ENCODE measurements at places on chromosomes 6 and 20. TPM values are rescaled to one million over a fixed set of nuclear protein-coding genes. Genes with fewer than 3 reads are reported as not detected.

Gene GABRR1
- 0.06 TPM for polyA plus RNA-seq

Gene GPLD1
- 2.2 TPM for polyA plus RNA-seq

Gene PNPLA1
- 3.3 TPM for polyA plus RNA-seq

Gene FOXC1
- 0.48 TPM for polyA plus RNA-seq

Gene ZC3H12D
- polyA plus RNA-seq = 3.5 TPM

Gene L3MBTL1
- 18.8 TPM for polyA plus RNA-seq

Gene FKBP1C
- polyA plus RNA-seq = 1.2 TPM

Gene NSFL1C
- 73.3 TPM for polyA plus RNA-seq

DNA sequence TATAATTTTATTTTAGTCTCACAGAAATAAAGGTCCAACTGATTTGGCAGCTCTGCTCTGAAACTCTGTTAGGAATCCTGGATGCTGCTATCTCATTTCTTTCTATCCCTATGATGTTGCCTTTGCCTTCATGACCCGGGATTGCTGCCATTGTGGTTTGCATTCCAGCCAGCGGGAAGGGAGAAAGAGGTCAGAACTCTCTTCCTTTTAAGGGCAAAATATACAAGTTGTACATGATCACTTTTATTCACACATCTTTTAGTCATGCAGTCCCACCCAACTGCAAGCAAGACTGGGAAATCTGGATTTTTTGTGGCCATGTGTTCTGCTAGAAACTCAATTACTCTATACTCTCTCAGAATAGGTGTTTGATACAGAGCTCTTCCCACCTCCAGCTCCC, 263.1 kb upstream of the ZFP64 start:
- no peak overlapping the region for H3K27ac ChIP-seq
- H3K4me1 ChIP-seq = no peaks in the 10 kb centered on the region
- no peaks in the 10 kb centered on the region for H3K27me3 ChIP-seq
- H3K36me3 ChIP-seq = no peaks in the 10 kb centered on the region
- no peak overlapping the region for H3K4me3 ChIP-seq

DNA sequence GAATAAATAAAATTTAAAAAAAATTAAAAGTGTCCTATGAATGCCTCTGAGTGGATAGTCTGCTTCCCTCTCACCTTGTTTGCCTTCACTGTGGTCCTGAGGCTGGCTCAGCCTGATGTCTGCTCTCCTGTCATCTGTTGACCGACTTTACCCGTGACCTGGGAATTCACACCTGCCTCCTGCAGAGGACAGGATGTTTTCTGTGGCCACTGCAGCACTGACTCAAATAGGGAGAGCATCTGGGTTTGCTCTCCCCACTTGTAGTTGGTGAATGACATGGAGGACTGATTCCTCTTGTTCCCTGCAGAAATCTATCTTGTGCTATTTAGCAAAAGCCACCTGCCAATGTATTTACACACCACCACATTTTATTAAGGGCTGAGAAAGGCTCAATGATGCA, 52.4 kb upstream of the ERVFRD-1 start:
- no peak overlapping the region for H3K4me3 ChIP-seq
- no peaks in the 10 kb centered on the region for H3K36me3 ChIP-seq
- DNase-seq = no peak
- H3K27ac ChIP-seq = no peak overlapping the region
- no peaks in the 10 kb centered on the region for H3K27me3 ChIP-seq

- H3K27ac ChIP-seq = peak overlapping the region; percentile 13
- peak; percentile 78 for DNase-seq
- no peaks in the 10 kb centered on the region for H3K36me3 ChIP-seq
Observed at GRCh38 chr6:148035806-148036390, 306.7 kb upstream of the SASH1 start.

DNA sequence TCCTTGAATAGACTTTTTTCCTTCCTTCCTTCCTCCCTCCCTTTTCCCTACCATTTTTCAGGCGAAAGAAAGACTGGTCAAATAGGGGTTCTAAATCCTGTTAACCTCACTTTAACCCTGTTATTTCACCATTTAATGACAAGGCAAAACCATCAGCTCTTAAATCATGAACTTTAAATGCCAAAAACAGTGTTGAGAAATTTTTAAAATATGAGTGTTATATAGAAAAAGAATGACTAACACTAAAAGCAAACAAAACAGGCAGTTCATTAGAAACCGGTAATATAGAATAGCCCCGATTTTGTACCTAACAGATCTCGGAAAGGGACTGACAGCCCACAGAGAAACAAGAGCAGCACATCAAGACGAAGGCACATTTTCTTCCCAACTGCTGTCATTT, 57.4 kb upstream of the CEP85L start:
- H3K4me1 ChIP-seq = peaks cover 4% of the 10 kb centered on the region
- H3K36me3 ChIP-seq = no peaks in the 10 kb centered on the region
- H3K4me3 ChIP-seq = peak overlapping the region; percentile 11
- DNase-seq = no peak
- H3K27me3 ChIP-seq = no peaks in the 10 kb centered on the region
- H3K27ac ChIP-seq = peak overlapping the region; percentile 19

- H3K4me1 ChIP-seq = no peaks in the 10 kb centered on the region
- DNase-seq = no peak
- no peak within 1 kb of the TSS for H3K27ac ChIP-seq
- no peaks in the 10 kb centered on the region for H3K27me3 ChIP-seq
Observed at GRCh38 chr6:129860908-129861665, at the start of gene TMEM244. TMEM244 (minus strand) TSS chr6:129861315; CDS start chr6:129861188, 127 bp downstream.

- H3K4me3 ChIP-seq = no peak overlapping the region
- no peaks in the 10 kb centered on the region for H3K36me3 ChIP-seq
- no peak for DNase-seq
- H3K27me3 ChIP-seq = no peaks in the 10 kb centered on the region
- H3K4me1 ChIP-seq = no peaks in the 10 kb centered on the region
Observed at GRCh38 chr6:46022106-46022948, 6.7 kb upstream of the CLIC5 start.

DNA sequence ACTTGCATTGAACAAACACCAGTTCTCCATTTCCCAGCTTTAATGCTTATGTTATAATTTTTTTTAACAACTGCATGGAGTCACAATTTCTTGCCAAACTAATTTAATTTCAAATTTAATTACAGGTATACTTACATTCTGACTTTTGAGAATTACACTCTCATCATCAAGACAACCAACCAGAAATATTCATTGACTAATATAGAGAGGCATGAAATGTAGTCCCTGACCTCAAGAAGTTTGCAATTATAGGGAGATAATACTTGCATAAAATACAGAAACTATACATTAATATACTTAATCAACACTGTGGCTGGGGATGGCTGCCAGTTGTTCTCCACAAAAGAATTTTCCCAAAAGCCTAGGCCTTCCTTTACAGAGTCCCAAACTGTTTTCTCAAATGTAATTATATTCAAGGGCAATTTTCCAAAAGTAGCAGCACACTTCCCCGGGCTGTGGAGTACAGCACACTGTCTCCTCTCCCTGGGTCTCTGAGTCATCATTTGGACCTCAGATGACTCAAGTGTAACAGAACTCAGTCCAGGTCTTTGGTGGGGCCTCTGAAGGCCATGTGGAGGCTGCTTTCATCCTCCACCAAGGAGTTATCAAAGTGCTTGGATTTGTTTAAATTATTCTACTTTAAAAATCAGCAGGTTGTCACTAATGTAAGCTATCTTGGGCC, 114.1 kb downstream of the KIF16B start:
- H3K4me3 ChIP-seq = no peak overlapping the region
- no peak overlapping the region for H3K27ac ChIP-seq
- H3K4me1 ChIP-seq = peaks cover 12% of the 10 kb centered on the region
- H3K36me3 ChIP-seq = no peaks in the 10 kb centered on the region
- no peaks in the 10 kb centered on the region for H3K27me3 ChIP-seq
- DNase-seq = no peak

GRCh38 chr6:63774961-63775360, 139.4 kb downstream of the PHF3 start:
- H3K27ac ChIP-seq = no peak overlapping the region
- H3K36me3 ChIP-seq = no peaks in the 10 kb centered on the region
- no peak overlapping the region for H3K4me3 ChIP-seq
- no peaks in the 10 kb centered on the region for H3K4me1 ChIP-seq
- no peak for DNase-seq
- H3K27me3 ChIP-seq = no peaks in the 10 kb centered on the region

- H3K36me3 ChIP-seq = no peaks in the 10 kb centered on the region
- peaks cover 48% of the 10 kb centered on the region for H3K27me3 ChIP-seq
- H3K4me3 ChIP-seq = peak within 1 kb of the TSS; percentile 58
- H3K4me1 ChIP-seq = peaks cover 7% of the 10 kb centered on the region
Observed at GRCh38 chr6:46491201-46491627, at the start of gene RCAN2. RCAN2 (minus strand) TSS chr6:46491449.

DNA sequence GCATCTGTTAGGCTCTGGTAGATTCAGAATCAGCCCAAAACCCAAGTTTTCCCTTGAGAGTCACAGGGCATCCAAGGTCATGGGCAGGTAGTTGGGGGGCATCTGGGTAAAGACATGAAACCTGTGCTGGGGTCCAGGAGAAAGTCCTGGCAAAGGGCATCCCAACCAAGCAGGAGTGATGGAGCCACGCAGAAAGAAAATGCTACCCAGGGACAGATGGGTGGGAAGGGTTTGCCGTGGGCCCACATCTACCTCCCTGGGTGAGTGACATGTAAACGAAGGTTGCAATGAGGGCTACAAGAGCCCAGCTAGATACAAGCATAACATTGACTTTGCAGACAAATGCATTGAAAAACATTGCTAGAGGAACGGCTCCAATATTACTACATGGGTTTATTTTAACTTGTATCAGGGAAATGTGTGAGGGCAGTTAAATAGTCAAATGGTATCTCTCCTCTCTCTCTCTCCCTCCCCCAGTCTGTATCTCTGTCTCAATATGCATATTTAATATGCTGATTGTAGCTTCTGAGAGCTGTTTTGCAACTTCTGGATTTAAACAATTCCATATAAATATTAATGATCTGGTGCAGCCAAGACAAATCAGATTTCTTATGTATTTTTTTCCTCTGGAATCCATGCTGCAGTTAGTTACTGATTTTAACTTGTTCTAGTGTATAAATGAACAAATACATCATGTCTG, 135.7 kb downstream of the SYNDIG1 start:
- H3K36me3 ChIP-seq = no peaks in the 10 kb centered on the region
- H3K27me3 ChIP-seq = no peaks in the 10 kb centered on the region
- H3K27ac ChIP-seq = no peak overlapping the region

- H3K27me3 ChIP-seq = no peaks in the 10 kb centered on the region
- DNase-seq = no peak
- H3K4me3 ChIP-seq = no peak overlapping the region
- H3K27ac ChIP-seq = no peak overlapping the region
Observed at GRCh38 chr6:52647199-52647598, 23.7 kb upstream of the TMEM14A start.
